Liver (tissue), 10 donors: ENCODE measurements at places on chromosomes 3 and 15. TPM values are rescaled to one million over a fixed set of nuclear protein-coding genes. Genes with fewer than 3 reads are reported as not detected.

Gene CCR1
- polyA plus RNA-seq, result 4.4 TPM

Gene THAP10
- polyA plus RNA-seq, result 0.87 TPM

- no peak for DNase-seq
Observed at GRCh38 chr15:60737217-60737616, 258.3 kb upstream of the ICE2 start.

GRCh38 chr15:93880358-93880757, 351.0 kb upstream of the MCTP2 start:
- DNase-seq, result no peak

- no peak for DNase-seq
Observed at GRCh38 chr3:54535619-54536018, 392.2 kb downstream of the LRTM1 start.

GRCh38 chr3:186154641-186155040, 45.8 kb upstream of the ETV5 start:
- DNase-seq, result no peak

Gene MED12L
- polyA plus RNA-seq, result 0.02 TPM

Gene THSD4
- 1.3 TPM for polyA plus RNA-seq

Gene CYP1A2
- polyA plus RNA-seq, result 21.8 TPM

GRCh38 chr15:50544368-50544767, 2.1 kb downstream of the USP50 start:
- no peak for DNase-seq

DNA sequence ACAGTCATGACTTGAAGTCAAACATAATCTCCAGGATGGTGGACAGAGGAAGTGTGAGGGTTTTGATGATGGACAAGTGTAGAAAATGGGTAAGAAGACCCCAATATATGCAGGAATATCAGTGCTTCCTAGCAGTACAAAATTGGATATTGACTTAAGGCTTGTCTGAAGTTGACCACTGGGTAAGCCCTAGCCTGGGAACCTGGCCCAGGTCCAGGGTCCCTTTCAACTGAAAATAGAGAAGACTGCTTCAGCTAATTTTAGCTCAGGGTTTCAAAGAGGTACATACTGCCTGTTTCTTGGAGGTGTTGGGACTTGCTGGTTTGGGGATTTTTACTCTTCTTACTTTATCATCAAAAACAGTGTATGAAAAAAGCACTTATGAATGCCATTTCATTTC, 4.7 kb downstream of the NR1D2 start:
- peak; percentile 43 for DNase-seq

GRCh38 chr3:65376426-65376825, 662.3 kb downstream of the MAGI1 start:
- no peak for DNase-seq

Gene PLOD2
- 18.6 TPM for polyA plus RNA-seq

Gene SLC2A2
- 209 TPM for polyA plus RNA-seq

Gene PIERCE2
- polyA plus RNA-seq, result 0.83 TPM

GRCh38 chr15:90580099-90580498, 50.4 kb downstream of the CRTC3 start:
- no peak for DNase-seq

DNA sequence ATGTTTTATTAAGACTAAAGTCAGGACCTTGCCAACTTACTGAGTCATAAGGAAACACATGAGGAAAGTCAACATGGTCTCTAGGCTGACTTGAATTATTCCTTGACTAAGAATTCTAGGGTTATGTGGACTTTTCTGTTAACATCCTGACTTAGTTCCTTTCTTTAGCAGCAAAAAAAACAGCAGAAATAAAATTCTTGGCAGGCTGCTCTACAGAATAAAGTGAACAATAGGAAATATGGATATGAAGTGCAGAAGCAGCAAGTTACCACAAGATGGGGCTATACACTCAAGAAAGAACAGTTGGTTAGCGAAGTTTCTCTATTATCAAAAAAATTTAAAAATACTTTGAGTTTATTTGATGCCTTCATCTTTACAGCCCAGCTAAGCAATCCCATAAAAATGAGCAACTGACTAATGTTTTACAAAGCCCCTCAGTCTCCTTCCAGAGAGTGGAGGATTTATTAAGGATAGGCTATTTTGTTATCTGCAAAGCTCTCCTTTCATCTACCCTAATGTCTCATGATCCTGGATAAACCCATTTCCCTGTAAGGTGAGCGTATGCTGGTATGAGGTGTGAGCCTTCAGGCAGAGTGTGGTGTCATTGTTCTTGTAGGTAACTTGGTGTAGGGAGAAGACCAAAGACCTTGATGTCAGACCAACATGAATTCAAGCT, 23.1 kb upstream of the MCCC1 start:
- DNase-seq, result no peak

Gene COL6A6
- polyA plus RNA-seq, result 0.39 TPM

- no peak for DNase-seq
Observed at GRCh38 chr15:77415450-77416147, 4.3 kb downstream of the PEAK1 start.

- no peak for DNase-seq
Observed at GRCh38 chr15:34721802-34722438, 32.9 kb downstream of the GJD2 start.

Gene ANKUB1
- polyA plus RNA-seq, result 0.19 TPM

Gene SEMA3F
- polyA plus RNA-seq, result 0.60 TPM

- DNase-seq, result no peak
Observed at GRCh38 chr15:79593119-79593869, 161.2 kb downstream of the MINAR1 start.

Gene TNK2
- polyA plus RNA-seq, result 4.0 TPM

Gene GOLGA6D
- 0.02 TPM for polyA plus RNA-seq

Gene VPS39
- 11.1 TPM for polyA plus RNA-seq

Gene SGO1
- polyA plus RNA-seq, result 0.74 TPM

Gene GOLGA8N
- 1.1 TPM for polyA plus RNA-seq

DNA sequence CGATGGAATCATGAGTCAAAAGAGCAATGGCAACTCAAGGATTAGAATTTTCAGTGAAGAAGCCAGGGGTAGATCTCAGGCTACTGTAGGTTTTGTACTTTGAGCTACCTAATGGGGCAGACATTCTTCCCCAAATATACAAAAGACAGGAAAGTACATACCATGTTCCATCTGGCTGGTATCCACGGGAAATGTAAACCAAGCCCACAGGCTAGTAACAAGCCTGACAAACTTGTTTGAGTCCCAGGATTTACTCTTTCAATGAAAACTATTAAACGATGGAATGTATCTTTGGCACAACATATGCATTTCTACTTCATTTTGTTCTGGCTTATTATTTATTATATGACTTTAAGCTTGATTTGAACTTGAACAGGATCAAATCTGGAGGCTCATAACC, 44.2 kb upstream of the GOLIM4 start:
- DNase-seq, result no peak

Gene DCLK3
- polyA plus RNA-seq, result 0.01 TPM

Gene CCR9
- not detected for polyA plus RNA-seq

GRCh38 chr15:55434989-55435825, 26.9 kb downstream of the PIERCE2 start:
- DNase-seq, result no peak

- DNase-seq, result no peak
Observed at GRCh38 chr3:50665081-50665840, 9.5 kb upstream of the DOCK3 start.

Gene CAND2
- polyA plus RNA-seq, result 1.6 TPM

GRCh38 chr3:184556582-184557347, 4.8 kb upstream of the EPHB3 start:
- no peak for DNase-seq

GRCh38 chr15:36039996-36040572, 494.1 kb upstream of the DPH6 start:
- DNase-seq, result no peak

GRCh38 chr15:42062284-42062806, 32.0 kb downstream of the PLA2G4D start:
- no peak for DNase-seq
